ENCODE measurements at places on chromosomes 5 and 9.
A peak's percentile ranks its signal among the peaks of the same experiment; 100 is the strongest.

GRCh38 chr5:68698025-68698940, 395.5 kb upstream of the SLC30A5 start:
- DNase-seq, result no peak

DNA sequence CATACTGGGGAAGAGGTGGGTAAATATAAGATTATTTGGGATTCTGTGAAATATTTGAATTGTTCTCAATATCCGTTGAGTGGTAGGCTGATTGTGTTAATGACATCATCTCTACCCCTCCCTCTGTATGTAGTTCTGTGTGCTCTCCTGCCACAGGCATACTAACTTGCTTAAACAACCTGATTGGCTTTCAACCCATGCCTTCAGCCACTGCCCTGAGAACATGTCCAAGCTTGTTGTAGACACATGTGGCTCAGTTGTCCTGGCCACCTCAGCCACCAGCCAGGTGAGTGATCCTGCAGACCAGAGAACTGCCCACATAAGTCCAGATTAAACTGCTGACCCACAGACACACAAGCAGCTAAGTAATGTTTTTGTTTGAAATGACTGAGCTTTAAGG, 31.1 kb downstream of the ANKS6 start:
- no peak for DNase-seq

GRCh38 chr5:56054666-56055065, 59.9 kb upstream of the IL6ST start:
- DNase-seq, result no peak

DNA sequence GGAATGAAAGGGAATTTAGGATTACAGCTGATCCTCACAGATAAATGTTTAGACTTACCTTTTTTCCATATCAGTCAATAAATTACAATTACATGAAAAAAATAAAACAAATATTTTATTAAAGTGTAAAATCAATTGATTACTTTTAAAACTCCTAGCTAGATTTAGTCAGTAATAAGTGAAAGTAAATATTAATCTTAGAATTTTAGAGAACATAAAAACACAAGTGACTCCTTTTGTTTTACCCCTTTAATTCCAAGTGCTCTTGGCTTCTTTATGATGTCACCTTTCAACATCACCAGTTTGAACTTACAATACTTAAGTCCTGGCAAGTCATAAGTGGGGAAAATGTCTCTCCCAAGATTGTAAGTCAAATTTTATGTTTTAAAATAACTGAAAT, at the start of gene CYLC2:
TSS of gene CYLC2 (plus strand) at position 301 of the 400 bp plus-strand sequence. CDS start at position 349, 48 bp downstream.
- DNase-seq, result no peak

- DNase-seq, result no peak
Observed at GRCh38 chr5:131684051-131684450, 49.0 kb upstream of the RAPGEF6 start.

DNA sequence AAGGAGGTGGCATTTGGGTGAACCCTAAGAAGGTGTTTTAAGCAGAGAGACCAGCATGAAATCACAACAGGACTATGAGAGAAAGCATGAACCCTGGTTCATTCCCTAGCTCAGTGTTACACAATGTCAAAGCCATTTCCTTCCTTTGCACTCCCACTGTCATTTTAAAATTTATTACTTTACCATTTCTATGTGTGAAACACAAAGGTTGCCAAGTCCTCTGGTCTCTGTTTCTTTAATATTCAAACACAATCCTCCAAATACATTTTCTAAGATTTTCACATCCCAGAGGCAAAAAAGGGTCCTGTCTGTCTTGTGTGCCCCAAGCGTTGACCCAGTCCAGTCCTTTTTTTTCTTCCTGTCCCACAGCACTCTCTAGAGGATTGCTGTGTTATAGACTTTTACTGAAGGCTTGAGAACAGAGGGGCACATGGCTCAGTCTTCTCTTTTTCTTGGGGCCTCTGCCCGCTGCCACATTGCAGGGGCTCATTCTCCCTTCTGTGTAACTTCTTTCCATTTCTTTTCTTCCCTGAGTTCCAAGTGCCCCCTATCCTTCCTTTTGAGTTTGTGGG, 78.6 kb upstream of the SLC28A3 start:
- no peak for DNase-seq

DNA sequence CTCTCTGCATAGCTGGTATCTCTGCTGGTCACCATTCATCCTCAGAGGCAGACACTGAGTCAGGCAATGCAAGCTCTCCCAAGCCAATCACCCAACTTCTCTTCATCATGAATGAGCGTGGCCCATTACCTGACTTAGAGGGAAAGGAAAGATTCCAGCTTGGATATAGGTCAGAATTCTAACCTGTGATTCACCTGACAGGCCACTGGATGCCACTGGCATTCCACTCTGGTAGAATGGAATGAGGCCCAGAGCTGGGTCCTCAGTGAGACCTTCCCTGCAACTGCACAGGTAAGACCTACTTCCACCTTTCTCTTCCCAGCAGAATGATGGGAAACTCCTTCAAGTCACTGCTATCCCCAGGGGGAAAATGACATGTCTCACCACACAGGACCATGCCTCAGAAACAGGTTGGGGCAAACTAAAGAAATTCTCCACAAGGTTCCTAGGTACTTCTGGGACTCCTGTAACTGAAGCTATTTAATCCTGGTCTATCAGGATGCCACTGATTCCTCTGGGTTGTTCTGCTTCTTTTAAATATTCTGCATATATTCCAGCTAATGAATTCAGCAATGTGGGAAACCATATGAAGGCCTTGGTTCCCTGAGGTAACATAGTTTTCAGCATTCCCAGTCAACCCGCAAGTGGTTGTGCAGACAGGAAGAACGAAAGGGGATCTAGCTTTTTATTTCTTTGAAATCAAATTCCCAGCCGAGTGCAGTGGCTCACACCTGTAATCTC, 62.0 kb downstream of the SUSD1 start:
- peak; percentile 17 for DNase-seq

DNA sequence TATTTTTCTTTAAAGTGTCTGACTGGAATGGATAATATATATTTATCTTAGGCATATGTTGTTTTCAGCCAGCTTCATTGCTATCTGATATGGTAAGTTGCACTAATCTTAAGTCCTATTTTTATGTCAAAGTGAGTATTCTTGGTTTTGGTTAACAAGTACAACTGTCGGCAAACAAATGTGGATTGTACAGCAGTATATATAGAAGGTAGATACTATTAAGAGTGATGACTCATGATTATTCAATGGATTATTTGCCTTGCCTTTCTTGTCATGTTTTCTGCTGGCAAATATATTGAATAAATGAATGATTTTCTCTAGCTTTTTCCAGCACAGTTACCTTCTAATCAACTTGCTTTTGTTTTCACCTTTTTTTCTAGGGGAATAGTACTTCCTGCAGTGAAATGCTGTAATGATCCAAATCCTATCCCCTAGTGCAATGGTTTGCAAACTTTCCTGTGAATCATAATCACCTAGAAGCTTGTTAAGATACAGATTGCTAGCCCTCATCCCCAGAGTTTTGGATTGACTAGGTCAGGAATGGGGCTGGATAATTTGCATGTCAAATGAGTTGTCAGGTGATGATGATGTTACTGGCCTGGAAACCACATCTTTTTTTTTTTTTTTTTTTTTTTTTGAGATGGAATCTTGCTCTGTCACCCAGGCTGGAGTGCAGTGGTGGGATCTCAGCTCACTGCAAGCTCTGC, 60.8 kb upstream of the ARRDC3 start:
- peak; percentile 30 for DNase-seq

DNA sequence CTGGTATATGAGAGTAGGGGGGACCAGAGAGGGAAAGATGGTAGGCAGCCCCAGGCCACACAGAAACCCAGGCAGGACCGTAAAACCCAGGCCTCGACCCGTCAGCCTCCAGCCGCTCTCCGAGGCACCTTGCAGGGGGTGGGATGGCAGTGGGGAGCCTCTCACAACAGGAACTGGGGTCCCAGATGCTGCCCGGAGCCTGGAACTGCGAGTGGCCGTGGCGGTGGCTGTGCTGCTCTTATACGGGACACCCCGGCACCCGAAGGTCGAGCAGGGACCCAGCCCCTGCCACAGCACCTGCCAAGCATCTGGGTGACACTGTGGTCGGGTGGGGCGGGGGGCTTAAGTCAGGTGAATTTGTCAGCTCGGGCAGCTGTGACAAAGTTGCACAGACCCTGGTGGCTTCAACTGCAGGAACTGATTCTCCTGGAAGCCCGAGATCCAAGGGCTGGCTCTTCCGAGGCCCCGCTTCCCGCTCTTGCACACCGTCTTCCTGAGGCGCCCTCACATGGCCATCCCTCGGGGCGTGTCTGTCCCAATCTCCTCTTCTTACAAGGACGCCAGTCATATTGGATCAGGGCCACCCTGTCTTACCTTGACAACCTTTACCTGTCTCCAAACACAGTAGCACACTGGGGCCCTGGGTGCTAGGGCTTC, 47.6 kb upstream of the EGFL7 start:
- DNase-seq, result no peak

DNA sequence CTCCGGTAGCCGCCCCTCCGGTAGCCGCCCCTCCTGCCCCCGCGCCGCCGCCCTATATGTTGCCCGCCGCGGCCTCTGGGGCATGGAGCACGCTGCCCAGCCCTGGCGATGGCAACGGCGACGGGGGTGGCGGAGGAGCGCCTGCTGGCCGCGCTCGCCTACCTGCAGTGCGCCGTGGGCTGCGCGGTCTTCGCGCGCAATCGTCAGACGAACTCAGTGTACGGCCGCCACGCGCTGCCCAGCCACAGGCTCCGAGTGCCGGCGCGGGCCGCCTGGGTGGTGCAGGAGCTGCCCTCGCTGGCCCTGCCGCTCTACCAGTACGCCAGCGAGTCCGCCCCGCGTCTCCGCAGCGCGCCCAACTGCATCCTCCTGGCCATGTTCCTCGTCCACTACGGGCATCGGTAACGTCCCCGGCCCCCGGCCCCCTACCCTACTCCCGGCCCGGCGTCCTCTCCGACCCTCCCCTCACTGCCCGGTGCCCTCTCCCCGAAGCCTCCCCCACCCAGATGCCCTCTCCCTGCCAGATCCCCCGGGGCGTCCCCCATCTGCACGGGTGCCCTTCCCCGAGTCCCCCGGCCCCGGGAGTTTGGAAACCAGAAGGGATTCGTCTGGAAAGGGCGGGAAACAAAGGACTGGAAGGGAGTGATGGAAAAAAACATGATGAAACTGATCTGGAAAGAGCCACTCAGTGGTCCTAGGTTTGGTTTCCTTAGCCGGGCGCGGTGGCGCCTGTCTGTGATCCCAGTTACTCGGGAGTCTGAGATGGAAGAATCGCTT, 417 bp downstream of the SRD5A1 start:
- DNase-seq, result peak; percentile 69

- no peak for DNase-seq
Observed at GRCh38 chr9:6553866-6554265, 91.7 kb downstream of the GLDC start.

GRCh38 chr5:116395226-116395625, 179.4 kb downstream of the SEMA6A start:
- no peak for DNase-seq

DNA sequence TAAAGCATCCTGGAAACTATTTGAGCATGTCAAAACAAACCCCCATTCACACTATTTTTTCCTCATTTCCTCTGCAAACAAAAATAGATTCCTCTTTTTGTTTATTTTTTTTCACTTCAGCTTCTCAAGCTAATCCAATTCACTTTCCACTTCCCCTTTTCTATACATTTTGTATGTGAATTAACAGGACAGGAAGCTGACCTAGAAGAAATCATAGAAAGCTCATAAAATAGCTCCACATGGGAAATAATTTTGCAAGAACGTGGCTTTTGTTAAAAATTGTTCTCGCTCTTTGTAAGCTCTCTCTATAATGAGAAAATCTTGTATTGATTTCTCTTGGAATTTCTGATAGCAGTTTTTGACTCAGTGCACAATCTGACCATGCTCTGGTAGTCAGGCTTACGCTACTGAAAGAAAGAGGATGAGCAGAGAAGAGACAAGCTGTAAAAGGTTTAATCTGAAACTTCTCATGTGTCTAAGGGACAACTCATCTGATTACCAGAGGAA, 215.8 kb downstream of the ADAMTS12 start:
- no peak for DNase-seq

DNA sequence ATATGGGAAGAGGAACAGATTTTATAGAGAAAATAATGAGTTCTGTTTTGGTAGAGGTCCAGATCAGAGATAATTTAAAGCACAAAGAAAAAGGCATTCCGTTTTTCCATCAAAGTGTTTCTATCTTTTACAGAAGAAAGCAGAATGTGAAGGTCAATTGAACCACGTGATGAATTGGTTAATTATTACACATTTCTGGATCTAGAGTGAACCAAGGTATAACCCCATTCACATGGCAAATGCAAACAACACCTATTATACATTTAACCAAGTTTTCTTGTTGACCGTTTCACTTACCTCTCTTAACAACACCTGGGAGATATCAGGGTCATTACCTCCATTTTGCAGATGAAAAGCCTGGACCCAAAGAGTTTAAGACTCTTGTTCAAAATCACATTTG, 34.9 kb upstream of the ZNF462 start:
- DNase-seq, result no peak

GRCh38 chr5:166433679-166434078, 1857.8 kb upstream of the WWC1 start:
- peak; percentile 6 for DNase-seq

GRCh38 chr5:119757276-119757675, 127.9 kb downstream of the FAM170A start:
- no peak for DNase-seq

- DNase-seq, result no peak
Observed at GRCh38 chr9:75130621-75131230, 42.4 kb downstream of the OSTF1 start.

GRCh38 chr9:84808416-84808815, 138.9 kb downstream of the NTRK2 start:
- DNase-seq, result no peak

DNA sequence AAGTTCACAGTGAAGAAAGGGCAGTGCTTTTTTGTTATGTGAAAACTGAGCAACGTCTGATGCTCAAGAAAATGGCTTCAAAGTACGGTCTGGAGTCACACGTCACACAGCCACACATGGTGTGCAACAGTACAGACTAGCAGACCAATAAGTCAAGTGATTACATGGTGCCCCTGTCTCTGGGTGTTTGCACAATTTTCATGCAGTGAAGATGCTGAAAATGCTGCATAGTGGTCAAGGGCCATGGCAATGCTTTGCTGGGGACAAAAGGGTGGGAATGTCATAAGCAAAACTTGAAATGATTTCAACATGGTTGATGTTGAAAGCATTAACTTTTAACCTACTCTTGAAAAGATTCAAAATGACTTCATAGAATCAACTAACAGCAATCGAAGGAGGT, 231.2 kb downstream of the EBF1 start:
- no peak for DNase-seq

DNA sequence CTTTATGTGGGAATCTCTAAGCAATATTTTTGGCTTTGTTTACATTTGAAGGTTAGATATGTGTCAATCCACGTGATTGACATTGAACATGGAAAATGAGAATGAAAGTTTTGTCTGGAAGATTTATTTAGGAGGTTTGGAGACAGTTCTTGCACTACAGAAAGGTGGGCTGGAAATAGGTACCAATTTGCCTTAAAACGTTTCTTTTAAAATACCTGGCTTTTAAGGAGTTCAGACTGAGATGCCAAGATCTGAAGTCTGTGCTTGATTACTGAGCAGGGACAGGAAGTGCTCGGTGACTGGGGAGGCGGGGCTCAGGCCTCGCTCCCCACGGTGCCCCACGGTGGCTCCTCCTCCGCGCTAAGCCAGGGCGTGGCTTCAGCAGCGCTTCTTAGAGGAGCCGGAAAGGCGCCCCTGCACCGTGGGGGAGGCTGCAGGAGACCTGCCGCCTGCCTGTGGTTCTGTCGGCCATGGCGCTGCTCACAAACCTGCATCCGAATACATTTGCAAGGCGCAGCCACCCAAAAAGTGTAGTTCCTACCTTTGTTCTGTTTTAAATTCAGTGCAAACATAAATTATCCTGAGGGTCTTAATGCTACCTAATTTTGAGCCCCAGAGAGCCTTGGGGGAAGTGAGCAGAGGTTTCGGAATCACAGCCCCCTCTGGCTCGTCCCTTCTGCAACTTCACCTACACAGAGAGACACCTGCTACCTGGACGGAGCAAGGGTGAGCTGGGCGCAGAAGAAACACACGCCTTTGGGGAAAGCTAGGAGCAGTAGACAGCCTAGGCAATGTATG, 49.2 kb downstream of the USP20 start:
- peak; percentile 97 for DNase-seq

Data from osteoblast (primary cell).